Vagina (tissue), 2 donors: ENCODE measurements at places on chromosomes 1 and 21. TPM values are rescaled to one million over a fixed set of nuclear protein-coding genes. Genes with fewer than 3 reads are reported as not detected.

GRCh38 chr1:98681812-98682211, 20.3 kb downstream of the SNX7 start:
- no peak for DNase-seq

DNA sequence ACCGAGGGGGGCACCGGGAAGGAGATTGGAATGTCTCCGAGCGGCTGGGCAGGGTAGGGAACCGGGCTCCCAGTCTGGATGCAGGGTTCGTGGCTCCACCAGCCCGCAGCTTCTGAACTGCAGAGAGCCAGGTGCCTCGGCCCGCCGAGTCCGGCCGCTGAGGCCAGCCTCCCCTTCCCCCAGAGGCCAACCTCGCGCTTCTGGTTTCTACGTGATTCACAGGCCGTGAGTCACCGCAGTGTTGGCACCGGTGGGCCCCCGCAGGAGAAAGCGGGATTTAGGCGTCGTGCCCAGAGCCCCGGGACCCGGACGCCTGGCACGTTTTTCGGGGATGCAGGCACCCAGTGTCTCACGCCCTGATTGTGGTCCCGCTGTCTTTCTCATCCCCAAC, 458 bp downstream of the CRABP2 start:
- DNase-seq: no peak

- DNase-seq: no peak
These were observed 18.9 kb upstream of the IL20 start for GRCh38 chr1:206846487-206846886.

GRCh38 chr1:111586112-111586511, 33.5 kb upstream of the RAP1A start:
- no peak for DNase-seq

The TEX38 gene
- not detected for total RNA-seq

- DNase-seq: no peak
These were observed 67.3 kb upstream of the WNT4 start for GRCh38 chr1:22210176-22210575.

The CFAP57 gene
- total RNA-seq: not detected

DNA sequence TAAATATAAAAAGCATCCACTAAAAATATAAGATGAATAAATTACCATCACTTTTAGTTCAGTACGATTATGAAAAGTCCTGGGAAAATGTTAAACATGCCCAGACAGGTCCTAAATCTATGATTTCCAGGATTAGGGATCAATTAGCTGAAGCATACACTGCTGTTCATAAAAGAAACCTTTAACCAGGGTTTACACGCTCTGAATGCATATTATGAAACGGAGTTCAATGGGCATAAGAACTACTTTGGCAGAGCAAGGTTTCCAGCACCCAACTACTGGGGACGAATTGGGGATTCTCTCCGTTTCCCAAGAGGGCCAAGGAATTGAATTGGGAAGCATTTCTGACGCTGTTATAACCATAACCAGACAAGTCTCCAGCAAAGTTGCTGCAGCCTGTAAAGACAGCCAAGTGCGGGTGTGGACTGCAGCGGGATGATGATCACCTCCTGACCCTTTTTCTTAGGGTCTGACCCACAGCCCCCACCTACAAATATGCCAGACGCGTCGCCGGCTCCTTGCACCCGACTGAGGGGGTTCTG, 1.6 kb downstream of the SLC30A1 start:
- DNase-seq: no peak

- peak; percentile 85 for DNase-seq
These were observed 26.1 kb downstream of the UBE2T start for GRCh38 chr1:202315576-202316168.

GRCh38 chr1:179104611-179105250, 22.9 kb downstream of the TOR3A start:
- no peak for DNase-seq

DNA sequence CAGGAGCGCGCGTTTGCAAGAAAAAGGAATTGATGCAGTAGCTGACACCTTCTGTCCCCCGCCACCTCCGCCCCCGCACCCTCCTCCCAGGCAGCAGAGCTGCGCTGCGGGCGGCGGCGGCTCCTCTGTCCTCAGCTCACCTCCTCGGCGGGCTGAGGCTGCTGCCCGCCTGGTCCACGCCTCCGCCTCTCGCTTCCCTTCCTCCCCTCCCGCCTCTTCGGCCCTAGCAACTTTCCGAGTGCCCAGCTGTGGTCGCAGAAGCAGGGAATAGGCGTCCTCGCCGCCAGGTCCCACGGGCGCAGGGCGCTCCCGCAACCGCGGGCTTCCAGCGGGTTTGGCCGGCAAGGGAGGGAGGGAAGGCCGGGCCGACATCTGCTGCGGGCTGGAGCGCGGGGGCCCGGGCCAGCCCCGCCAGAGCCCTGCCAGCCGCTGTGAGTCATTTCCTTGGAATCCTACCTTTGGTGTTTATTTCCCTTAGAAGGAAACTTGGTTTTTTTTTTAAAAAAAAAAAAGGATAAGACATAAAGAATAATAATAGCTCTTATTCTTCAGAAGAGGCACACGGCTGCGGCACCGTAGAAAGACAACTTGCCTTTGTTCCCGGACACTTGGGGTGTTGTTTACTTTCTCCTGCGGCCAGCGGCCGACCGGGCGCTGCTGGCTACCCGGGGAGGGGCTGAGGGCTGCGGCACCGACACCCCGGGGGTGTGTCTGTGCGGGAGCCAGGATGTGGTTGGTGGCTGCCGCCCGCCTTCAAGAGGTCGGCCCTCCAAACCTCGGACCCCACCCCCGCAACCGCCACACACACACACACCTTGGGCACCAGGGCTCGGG, 1.1 kb downstream of the SERTAD4 start:
- no peak for DNase-seq

DNA sequence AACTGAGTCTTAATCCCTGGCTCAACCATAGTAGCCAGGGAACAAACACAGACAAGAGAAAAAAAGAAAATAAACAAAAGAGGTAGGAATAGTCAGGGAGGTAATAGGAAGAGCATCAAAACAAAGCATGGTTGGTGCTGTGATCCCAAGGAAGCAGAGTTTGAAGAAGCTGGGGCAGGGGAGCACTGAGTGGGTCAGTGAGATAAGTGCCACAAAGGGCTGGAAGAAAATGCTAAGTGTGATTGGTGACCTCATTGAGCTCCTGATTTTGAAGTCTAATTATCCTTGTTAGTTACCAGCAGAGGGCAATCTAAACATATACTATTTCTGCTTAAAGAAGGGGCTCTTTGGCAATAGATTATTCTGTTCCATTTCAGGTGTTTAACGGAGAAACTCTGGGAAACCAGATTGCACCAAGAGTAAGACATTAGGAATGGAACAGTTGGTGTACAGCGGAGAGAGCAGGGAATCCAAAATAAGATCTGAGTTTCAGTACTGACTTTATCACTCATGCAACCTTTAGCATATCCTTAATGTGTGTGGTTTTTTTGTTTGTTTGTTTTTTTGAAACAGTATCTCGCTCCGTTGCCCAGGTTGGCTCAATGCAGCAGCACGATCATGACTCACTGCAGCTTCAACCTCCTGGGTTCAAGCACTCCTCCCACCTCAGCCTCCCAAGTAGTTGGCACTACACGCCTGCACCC, 30.7 kb upstream of the KIAA1614 start:
- no peak for DNase-seq

The KLHL12 gene
- total RNA-seq: 19.6 TPM

DNA sequence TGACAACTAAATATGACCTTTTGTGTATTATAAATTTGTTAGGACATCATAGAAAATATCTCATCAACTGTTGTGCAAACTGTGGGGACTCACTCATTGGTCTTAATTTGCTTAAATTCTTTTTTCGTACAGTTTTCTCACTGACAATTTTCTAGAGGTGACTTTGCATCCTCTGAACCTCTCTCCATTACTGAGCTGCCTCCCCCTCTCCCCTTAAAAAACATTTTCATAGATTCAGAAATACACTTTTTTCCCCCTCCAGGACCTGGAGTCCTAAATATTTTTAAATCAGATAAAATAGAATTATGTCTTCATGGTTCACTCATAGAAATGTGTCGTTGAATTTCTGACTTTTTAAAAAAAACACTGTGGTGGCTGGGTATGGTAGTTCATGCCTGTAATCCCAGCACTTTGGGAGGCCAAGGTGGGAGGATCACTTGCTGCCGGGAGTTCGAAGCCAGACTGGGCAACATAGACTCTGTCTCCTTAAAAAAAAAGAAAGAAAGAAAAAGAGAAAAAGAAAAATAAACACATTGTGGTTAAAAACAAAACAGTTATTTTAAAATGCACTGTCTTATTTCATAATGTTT, 1.5 kb downstream of the CNST start:
- no peak for DNase-seq

DNA sequence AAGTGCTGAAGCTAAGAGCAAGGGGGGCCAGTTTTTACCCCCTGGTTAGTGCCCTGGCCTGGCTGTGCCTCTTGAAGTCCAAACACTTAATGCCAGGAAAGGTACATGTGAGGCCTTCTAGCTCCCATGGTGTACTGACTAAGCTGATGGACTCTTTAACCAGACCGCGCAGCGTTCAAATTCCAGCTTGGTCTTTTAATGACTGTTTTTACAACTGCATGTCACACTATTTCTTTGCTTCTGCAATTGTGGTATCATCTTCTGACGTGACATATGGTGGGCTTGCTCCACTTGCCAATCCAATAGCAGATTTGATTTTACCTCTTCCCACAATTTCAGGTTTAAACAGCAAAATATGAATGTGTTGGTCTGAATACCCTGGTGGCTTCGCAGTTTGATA, 197.3 kb downstream of the HUNK start:
- no peak for DNase-seq

- DNase-seq: no peak
These were observed 456 bp upstream of the SMYD2 start for GRCh38 chr1:214280386-214281020.

- DNase-seq: no peak
These were observed 67.1 kb downstream of the RUNX3 start for GRCh38 chr1:24862775-24863483.

- no peak for DNase-seq
These were observed at the start of the genes PLA2G2C and UBXN10 for GRCh38 chr1:20185834-20186782. Gene PLA2G2C, minus strand, starts transcription at chr1:20186518. Its CDS starts 9,155 bp downstream, at chr1:20177363. Gene UBXN10, plus strand, starts transcription at chr1:20186096. Its CDS starts 4,466 bp downstream, at chr1:20190562.

- no peak for DNase-seq
These were observed 123.0 kb upstream of the IGSF21 start for GRCh38 chr1:17984583-17984982.

DNA sequence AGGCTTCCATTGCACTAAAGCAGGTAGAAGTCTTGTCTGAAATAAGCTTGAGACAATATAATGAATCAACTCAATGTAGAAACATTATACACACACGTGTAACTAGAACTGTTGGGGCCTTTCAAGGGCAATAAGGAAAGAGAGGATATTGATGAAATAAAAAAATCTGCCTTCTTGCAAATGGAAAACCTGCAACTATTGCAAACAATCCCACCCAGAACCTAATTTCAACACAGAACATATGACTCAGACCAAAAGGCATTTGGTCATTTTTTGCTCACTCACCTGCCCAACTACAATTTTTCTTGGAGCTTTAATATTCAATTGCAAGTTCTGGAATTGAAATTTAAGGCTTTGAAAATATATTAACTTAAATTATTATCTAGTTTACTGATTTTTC, 900.1 kb downstream of the TTLL7 start:
- no peak for DNase-seq

GRCh38 chr1:174197547-174197946, 38.2 kb downstream of the RABGAP1L start:
- no peak for DNase-seq

The FCRL5 gene
- 0.49 TPM for total RNA-seq

DNA sequence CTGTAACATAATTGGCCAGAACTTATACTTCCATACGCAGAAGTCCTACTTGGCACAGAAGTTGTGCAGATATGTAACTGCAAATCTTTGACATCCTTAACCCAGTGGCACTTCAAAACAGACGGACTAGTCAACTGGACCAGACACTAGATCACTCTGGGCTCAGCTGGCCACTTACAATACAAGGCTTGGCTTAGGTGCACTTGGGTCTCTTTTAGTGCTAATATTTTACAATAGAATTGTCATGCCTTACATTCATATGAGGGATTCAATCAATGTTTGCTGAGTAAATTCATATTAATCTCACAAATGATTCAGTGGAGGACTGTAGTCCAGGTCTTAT, 20.1 kb downstream of the XKR8 start:
- no peak for DNase-seq
